ENCODE measurements at places on chromosomes 1 and 21.

DNA sequence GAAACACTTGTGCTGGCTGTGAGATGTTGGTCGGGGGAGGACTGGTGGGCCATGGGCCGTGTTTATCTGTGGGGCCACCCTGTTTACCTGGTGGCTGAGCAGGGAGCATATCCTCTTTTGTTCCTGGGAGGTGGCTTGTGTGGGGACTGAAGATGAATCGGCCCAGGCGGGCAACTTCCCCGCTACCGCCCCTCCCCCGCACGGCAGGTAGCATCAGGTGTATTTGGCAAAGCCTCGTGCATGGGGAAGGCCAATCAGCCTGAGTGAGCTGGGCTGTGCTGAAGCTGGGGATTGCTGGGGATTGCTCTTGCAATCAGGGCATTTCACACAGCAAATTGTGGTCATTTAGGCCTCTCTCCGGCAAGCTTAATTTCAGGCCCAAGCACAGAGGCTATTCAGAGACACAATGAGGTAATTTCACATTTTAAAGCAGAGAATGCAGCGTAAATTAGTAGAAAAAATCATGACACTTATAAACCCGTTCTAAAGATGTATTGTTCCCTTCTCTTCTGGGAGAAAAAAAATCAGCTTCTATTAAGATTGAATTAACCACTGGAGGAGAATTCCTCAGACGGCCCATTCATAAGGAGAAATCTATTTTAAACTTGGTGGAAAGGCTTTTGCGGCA lies 197.7 kb upstream of the POU3F1 start:
- DNase-seq: no peak

GRCh38 chr1:28966617-28967016 lies 52.2 kb downstream of the EPB41 start:
- no peak for DNase-seq

DNA sequence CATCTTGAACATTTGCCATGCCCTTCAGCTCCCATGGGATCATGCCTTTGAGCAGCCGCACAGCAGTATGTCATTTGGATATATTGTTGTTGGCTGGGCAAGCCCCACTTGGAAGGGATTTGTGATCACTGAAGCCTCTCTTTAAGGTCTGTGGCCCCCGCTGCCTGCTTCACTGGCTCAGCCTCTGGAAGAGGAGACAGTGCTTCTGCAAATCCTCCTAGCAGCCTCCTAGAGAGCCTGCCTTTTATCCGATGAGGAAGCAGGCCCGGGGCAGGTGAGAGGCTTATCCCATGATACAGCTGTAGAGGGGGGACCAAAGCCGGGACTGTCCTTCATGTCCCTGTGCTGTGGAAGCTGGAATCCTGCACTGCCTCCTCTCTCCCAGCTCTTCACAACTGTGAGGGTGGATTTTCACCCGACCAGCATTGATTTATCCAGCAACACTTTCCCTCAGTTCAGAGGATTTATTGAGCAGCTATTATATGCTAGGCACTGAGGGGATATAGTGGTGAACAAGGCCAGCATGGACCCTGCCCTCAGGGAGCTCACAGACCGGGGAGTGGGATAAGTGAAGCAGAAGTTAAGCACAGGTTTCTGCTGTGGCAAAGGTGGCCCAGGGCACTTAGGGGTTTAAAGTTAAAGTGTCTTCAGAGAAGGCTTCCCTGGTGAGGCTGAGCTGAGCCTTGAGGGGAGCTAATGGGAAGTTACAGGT lies 3.9 kb downstream of the TMEM61 start:
- no peak for DNase-seq

DNA sequence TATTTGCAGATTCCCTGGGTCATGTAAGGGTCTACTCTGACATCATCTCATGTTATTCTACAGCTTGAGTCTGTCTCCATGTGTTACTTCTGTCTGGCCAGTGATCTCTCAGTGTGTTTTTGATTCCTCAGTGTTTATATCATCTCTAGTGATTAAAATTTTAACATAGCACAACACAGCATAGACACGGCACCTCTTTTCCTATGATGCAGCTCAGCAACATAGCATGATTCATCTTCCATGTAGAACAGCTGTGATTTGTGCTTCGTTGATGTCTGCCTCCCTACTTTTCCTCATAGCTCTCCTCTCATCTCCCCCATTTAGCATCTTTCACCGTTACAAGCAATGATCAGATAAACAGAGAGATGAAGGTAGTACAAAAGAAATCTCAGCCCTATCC lies 163.9 kb upstream of the DPT start:
- no peak for DNase-seq

GRCh38 chr1:231964241-231964640 lies 337.7 kb downstream of the DISC1 start:
- no peak for DNase-seq

- no peak for DNase-seq
Observed at GRCh38 chr1:158005224-158005623, 11.8 kb downstream of the KIRREL1 start.

DNA sequence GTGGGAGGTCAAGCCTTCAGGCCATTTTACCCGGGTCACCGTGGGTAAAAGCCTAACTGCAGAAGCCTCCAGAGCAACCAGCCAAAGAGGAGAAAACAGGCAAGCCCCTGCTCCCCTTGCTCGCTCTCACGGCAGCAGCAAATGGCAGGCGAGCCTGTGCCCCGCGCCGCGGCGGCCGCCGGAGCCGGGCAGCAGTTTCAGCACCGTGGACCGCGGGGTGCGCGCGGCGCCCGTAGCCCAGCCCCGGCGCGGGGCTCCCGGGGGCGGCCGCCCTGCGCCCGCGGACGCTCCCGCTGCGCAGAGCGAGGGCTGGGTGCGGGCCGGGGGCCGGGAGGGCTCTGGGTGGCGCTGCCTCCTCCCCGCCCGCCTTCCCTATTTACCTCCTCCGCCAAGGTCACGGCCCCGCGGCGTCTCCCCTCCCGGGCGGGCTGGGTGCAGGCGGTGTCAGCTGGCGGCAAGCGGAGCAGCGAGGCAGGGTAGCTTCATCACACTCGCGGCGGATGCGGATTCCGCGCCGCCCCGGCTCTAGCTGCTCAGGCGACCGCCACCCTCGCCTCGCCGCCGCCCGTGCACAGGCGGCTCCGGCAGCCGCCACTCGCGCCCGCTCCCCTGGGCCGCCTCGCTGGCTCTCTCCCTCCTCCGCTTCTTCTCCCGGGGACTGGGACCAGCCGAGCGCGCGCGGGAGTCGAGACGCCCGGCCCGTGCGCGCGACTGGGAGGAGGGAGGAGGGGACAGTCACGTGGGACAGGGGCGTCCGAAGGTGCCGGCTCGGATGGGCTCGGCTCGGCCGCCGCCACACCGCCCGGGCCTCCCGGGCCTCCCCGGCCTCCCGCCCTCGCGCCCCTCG lies at the start of gene RGS7:
TSS of gene RGS7 (minus strand) at position 687 of the 847 bp plus-strand sequence.
- no peak for DNase-seq

- no peak for DNase-seq
Observed at GRCh38 chr1:205947024-205947423, 3.8 kb upstream of the SLC26A9 start.

- no peak for DNase-seq
Observed at GRCh38 chr1:229089586-229090208, 181.2 kb upstream of the RAB4A start.
